ENCODE measurements at places on chromosomes 7 and 10. TPM values are rescaled to one million over a fixed set of nuclear protein-coding genes. Genes with fewer than 3 reads are reported as not detected.

- no peak for DNase-seq
Observed at GRCh38 chr7:21641546-21641945, 98.7 kb downstream of the DNAH11 start.

The ADAP1 gene
- 11.1 TPM for total RNA-seq

DNA sequence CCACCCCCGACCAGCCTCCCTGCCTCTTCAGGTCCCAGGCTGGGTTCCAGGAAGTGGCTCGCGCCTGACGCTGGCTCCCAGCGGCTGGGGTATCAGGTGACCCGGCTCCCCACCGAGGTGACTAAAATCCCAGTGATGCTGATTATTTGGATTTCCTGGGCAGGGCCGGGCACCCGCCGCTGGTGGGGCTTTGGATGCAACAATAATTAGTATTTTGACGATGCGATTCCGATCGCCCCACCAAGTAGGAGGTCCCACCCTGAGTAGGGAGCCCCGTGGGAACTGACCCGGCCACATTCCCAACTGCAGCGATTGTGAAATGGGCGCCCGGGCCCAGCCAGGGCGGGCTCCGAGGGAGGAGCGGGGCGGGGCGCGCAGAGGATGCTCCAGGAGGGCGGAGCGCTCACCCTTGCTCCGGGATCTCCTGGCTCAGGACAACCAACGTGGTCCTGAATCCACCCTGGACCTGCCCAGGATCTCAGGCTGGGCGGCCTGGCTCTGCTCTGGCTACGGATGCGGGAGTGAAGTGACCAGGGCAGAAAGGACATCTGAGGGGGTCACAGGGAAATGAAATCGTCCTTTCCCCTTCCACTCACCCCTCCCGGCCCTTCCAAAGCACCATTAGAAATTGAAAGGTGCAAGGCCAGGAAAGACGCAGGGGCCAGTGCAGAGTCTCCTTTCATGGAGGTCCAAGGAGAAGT is 32.6 kb downstream of the DUSP5 start:
- DNase-seq, result no peak

The BTBD16 gene
- not detected for total RNA-seq

The UNC5B gene
- total RNA-seq, result not detected

The GSAP gene
- 5.9 TPM for total RNA-seq

The SPACDR gene
- total RNA-seq, result 4.3 TPM

The LOXL4 gene
- total RNA-seq, result not detected

DNA sequence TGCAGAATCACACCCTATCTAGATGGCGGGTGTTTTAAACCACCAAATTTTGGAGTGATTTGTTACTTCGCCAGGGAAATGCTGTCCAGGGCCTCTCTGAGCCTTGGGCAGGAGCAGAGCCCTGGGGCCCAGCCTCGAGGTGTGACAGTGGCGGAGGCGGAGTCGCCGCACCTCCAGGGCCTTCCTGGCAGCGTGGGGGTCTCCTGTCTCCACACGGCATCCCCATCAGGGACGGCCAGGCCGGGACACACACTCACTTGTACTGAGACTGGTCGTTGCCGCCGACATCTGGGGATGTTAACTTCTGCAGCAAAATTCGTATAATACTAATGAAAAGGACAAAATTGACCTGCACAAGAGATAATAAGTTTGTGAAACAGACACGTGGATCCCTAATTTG is 110.7 kb downstream of the VIPR2 start:
- DNase-seq, result peak; percentile 13

DNA sequence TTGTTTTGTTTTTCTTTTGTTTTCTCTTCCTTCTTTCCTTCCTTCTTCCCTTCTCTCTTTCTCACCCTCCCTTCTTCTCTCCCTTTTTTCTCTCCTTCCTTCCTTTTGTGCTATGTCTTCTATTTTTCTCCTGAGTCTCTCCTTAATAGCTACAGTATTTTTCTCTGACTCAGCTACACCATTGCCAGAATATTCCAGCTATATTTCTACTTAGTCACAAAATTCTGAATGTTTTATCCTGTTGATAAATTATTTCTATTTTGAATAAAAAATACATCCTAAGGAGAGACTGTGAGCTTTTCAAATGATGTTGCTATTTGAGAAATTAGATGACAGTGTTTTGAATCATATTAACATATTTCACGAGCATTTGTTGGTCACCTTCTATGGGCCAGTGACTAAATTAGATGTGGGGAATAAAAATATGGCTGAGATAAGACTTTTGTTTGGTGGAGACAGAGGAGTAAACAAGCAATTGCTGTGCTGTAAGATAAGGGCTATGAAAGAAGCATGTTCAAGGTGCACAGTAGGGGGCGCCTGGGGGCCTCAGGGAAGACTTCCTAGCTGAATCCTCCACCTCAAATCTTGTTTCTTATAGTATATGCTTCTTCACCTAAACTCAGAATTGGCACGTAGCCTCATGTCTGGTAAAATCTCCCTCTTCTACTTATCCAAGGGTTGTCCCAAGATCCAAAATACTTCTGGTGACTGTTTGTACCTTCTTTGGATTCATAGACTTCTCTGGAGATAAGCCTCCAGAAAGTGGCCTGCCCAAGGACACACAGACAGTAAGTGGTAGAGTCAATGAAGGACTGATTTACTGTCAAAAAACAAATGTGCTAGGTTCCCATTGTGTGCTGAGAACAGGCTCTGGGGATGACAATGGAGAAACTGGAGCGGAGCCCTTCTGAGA is 115.5 kb upstream of the CREB5 start:
- peak; percentile 32 for DNase-seq

The HGF gene
- total RNA-seq, result not detected

DNA sequence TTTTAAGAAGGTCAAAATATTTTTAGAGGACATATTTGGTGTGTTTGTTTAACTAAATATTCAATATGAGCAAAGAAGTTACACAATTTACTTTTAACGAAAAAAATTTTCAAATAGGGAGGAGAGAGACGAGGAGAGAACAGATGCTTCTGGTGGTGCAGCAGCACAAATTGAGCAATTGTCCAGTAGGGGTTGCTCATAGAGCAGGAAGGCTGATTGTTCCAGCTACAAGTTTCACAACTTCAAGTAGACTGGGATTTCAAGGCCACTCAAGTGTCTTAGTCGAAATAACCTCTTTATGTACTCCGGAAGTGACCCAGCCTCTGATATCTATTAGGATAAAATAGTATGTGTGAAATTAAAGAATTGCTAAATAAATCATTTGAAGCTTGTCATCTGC is 197.9 kb downstream of the HDAC9 start:
- DNase-seq, result no peak

DNA sequence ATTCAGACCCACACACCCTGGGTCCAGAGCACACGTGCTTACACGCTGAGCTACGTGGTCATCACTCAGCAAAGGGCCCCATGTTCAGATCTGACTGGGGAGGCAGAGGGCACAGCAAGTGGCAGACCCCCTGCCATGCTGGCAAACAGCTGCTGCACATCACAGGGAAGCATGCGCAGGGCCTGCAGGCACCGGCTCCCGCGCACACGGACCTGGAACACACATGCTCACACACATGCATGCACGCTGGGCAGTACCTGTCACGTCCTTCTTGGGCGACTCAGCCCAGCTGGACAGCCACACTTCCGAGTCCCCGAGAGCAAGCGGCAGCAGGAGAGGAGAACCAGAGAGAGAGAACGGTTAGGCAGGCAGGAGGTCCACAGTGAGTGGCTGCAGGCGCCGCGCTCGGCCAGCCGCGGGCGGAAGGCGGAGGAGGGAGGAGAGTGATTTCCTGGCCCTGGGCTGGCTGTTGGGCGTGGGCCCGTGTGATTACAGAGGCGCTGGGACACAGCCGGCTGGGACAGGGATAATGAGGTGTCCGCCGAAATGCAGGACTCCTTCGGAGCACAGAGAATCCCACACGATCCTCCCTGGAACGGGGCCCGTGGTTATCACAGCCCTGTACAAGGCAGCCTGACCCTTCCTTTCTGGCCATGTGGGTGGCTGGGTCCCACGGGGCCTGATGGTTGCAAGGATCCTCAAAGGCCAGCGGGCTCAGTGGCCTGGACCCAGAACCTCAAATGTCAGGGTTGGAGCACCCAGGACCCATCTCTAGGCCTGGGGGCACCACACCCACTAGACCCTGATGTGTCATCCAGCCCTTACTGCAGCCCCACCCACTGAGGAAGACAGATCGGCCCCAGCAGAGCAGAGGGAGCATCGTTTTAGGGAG is 175.1 kb downstream of the NEURL1 start:
- no peak for DNase-seq

DNA sequence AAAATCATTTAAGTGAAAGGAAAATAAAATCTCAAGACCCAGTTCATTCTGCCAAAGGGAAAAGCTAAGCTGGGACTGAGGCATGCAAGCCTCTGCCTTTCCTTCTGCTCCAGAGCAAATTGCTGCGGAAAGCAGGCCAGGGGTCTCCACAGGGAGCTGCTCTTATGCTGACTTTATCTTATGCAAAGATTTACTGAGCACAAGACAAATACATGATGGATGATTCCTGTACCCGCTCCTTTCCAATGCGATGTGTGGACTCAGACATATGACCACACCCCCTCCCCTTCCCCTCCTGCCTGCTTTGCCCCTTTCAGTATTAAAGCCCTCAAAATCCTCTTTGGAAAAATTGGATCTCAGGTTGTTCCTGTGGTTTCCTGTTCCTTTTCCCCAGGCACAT is 74.2 kb upstream of the INSIG1 start:
- no peak for DNase-seq

DNA sequence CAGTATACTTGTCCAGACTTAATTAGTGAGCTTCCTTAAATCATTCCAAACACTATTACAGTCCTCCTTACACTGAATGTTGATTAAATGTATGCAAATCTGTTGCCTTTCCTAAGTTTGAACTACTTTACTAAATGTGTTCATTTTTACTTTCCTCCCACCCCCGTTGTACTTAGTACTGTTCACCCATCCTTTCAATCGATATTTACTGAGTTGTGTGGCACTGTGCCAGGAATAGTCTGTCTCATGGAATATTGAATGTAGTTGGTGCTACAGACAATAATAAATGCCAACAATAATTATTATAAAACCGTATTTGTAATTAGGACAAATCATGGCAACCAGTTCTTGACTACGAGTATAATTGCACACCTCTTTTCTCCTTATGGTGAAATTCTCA is 335.7 kb downstream of the GPR37 start:
- DNase-seq, result no peak

The VAX1 gene
- total RNA-seq, result not detected

DNA sequence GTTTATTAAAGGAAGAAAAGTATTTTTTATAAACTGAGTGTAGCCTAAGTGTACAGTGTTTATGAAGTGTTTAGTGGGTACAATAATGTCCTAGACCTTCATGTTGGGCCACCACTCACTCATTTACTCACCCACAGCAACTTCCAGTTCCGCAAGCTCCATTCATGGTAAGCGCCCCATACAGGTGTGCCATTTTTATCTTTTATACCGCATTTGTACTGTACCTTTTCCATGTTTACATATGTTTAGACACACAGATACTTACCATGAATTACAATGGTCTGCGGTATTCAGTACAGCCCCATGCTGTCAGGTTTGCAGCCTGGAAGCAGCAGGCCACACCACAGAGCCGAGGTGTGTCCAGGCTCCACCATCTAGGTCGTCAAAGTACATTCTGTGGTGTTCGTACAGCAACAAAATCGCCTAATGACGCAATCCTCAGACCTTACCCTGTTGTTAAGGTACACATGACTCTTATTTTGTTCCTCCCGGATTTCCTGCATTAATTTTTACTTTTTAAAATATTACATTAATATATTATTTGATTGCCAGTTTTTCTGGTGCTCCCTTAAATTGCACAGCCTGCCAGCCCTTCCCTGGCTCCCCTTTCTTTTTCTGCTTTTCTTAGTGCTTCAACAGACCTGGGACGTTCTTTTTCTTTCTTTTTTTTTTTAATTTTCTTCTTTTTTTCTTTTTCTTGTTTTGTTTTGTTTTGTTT is 881 bp upstream of the SSBP1 start:
- peak; percentile 20 for DNase-seq

The LIPF gene
- total RNA-seq, result not detected

GRCh38 chr7:137351941-137352340 is 8.4 kb upstream of the PTN start:
- DNase-seq, result no peak

The DUS4L gene
- total RNA-seq, result 8.9 TPM

The EPHB6 gene
- 7.0 TPM for total RNA-seq

The ACSL5 gene
- 55.1 TPM for total RNA-seq

DNA sequence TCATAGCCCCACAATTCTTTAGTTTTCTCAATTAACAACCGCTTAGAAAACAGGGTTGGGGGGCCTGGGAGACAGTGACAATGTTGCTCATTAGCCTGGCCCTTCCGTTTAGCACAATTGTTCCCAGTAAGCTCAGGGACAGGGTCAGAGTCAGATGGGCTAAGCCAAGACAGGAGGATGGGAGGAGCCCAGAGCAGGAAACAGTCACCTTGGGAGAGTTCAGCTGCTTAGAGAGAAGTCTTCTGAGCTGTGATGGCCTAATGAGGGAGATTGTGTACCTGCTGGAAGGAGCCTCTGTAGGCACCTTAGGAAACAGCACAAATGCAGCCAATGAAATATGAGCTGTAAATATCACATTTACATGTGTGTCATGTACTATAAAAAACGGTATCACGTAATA is 35.9 kb downstream of the SVOPL start:
- DNase-seq, result no peak

The PNLIPRP1 gene
- total RNA-seq, result not detected

DNA sequence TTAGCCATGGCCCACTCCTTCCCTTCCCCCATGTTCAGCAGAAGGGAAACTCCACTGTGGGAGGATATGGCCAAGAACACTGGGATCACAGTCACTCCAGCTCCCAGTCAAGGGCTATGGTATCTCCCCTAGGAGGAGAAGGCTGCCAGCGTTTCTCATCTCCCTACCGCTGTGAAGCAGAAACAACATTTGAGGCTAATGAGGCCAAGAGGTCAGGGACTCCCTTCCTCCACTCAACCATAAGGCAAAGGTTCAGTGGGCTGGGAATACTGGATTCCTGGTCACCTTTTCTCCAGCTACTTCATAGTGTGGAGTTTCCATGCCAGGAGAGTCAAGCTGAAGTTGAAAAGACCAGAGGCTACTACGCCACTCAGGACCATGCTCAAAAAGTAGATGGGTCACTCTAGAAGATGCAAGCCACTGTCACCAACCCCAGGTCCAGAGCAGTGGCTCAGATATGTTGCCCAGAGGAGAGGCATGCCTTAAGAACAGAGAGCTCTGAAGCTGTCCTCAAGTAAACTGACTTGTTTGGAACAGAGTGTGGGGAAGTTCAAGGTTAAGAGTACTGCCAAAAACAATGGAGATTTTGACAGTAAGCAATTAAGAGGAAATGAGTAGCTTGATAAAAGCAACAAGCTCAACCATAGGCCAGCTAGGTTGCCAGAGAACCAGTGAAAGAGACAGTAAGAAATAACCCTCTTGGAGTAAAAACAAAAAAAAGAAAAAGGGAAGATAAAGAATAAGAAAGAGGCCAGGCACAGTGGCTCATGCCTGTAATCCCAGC is 3.8 kb upstream of the TMEM140 start:
- DNase-seq, result no peak

Data from activated CD4-positive, alpha-beta memory T cell treated with anti-CD3 and anti-CD28 coated beads, Interleukin-2, amount 10 ng/mL, durations not matched to agents 7 days and 5 days (primary cell).